Stimulated activated CD8-positive, alpha-beta memory T cell treated with anti-CD3 and anti-CD28 coated beads, Interleukin-4, amount 100 ng/mL, for 4 hours (primary cell): ENCODE measurements at places on chromosomes 6 and 20.

DNA sequence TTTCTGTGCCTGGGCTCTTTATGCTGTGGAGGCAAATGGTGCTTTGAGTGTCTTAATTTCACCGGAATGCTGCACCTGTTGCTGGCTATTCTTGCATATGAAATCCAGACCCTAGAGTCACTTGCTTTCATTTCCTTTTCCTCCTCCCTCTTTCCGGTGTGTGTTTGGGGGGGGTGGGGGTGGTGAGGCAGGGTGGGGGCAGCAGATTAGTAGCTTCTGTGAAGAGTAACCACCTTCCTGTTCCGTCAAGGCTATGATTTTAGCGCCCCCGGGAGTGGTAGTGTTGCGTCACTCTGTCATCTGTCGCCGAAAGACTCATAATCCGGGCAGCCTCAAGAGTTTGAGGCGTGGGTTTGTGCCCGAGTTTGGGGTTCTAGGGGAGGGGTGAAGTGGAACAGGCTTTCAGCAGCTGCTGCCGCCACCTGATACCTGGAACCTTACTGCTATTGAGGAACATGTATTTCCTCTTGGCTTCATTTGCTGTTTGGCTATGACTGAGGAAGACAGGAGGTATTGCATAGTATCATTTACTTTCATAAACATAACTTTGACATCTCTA, 49.1 kb downstream of the UTRN start:
- peak; percentile 69 for DNase-seq

DNA sequence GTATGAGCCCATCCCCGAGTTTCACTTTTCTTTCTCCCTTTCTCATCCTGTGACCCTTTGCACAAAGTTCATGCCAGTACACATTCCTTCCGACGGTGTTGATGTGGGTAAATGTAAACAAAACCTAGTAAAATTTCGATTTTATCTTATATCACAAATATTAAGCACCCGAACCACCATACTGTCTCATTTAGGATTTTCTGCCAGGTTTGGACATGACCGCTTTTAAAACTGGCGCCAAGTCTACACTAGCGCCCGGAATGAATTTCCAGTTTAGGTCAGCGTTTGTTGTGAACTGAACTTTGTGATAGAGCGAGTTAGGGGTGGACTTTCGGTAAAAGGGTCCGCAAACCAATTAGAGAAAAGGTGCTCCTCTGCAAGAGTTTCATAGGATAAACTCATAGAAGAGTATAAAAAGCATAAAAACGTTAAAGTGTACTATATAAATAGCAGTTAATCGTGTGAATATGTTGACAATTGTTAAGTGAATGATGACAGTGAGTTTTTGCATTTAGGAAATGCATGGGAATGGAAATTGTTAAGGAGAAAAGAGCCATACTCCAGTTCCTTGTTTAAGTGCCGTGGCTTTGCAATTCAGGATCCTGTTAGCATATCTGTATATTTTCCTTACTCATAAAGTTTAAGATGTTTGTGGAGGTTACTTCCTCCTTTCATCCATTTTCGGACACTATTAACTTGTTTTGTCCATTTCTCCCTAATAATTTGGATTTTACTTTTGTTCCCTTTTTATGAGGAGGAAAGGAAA, 937 bp downstream of the AKAP7 start:
- DNase-seq: no peak

GRCh38 chr6:28531479-28532128, 5.9 kb downstream of the GPX5 start:
- DNase-seq: no peak

- DNase-seq: no peak
Observed at GRCh38 chr6:23754197-23754596, 371.8 kb upstream of the NRSN1 start.

DNA sequence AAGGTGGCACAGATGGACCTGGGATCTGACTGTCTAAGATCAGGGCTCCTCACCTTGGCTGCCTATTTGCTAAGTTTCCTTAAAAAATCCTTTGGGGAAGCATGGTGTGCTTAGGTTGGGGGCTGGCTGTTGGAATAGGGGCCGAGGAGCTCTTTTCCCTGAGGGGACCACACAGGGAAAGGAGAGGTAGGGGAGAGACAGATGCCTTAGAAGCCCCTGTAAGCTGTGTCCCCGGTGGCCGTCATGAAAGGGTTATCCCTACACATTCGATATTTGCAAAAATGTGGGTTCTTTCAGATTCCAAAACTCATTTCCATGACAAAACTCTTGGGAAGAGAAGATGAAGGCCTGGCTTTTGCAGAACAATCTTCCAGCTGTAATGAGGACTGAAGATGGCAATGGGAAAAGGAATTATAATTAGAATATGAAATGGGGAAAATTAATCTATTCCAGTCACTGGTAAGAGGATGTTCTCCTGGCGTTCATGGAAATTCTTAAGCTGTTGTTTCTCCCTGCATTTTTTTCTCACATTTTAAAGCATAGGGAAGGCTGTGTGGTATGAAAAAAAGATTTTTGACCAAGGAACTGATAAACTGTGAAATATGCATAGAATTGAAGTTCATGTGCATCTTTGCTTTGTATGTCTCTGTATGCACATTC, 53.8 kb downstream of the TOX2 start:
- DNase-seq: no peak

- no peak for DNase-seq
Observed at GRCh38 chr6:146990821-146991798, 213.1 kb upstream of the STXBP5 start.

DNA sequence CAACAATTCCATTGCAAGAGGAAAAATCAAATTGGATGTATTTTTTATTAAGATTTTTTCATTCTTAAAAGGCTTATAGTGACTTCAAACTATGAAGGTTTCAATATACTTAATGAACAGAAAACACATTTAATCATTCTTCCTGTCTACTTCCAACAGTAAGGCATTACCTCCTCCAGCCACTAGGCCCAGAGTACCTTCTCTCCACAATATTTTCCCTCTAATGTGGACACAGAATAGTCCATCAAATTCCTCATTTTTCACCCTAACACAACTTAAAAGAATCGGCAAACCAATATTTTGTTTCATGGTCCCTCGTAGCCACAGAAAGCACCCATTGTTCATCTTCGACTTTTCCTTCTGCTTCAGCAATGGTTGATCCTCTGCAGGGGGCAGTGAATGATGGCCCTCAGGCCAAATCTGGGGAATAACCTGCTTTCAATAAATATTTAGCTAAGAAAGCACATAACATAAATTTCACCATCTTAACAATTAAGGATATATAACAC, 335.4 kb upstream of the ID4 start:
- DNase-seq: no peak

GRCh38 chr20:37162646-37163045, 16.5 kb upstream of the RPN2 start:
- no peak for DNase-seq

DNA sequence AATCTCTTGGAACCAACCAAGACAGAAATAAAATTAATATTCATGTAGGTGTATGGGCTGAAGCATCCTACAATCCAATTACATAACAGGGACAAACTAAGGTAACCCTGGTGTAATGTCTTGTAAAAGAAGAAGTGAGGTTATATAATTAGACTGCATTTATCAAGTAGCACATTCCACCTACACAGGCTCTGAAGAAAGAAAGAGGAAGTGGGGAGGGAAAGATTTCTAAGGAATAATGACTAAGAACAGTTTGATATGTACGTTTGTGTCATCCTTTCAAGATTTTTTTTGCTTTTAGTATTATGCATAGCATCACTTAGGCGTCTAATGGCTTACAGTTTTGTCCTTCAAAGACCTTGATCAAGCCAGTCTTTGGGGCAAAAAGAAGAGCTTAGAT, 139.7 kb downstream of the PLCB1 start:
- DNase-seq: no peak
